ENCODE measurements at places on chromosomes 6 and 20.

DNA sequence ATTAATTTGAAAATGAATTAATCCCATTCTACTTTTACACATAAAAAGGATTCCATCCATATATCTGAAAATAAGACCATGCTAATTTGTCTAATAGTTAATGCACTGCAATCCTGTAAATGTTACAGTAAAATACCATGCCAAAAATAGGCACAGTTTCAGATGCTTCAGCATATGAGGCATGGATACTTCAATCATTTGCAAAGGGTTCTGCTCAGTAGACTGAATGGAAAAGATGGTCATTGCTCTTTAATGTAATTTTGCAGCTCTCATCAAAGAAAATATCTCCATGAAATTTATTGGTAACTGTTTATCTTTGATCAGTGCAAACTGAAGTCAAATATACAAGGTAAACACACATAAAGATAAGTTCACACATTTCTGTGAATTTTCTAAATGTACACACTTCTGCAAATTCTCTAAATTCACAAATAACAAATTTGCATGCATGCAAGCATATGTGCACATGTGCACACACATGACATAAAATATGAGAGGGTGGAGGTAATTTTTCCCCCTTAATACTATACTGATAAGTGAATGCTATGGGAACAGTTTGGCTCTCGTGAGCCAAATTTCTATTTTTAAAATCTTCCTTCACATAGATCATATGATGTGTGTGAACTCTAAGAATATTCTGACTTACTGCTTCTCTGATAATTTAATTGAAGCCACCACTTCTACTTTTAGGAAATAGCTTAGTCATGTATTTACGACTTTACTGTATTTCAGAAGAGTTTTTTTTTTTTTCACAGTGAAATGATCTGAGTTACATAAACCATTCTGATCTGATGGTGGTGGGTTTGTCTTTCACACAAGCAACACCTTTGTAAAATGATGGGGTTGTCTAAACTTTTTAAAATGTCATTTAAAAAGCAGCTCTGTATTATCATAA, 996.8 kb upstream of the CITED2 start:
- no peak for DNase-seq

GRCh38 chr6:97068211-97068610, 143.7 kb downstream of the KLHL32 start:
- DNase-seq = no peak

DNA sequence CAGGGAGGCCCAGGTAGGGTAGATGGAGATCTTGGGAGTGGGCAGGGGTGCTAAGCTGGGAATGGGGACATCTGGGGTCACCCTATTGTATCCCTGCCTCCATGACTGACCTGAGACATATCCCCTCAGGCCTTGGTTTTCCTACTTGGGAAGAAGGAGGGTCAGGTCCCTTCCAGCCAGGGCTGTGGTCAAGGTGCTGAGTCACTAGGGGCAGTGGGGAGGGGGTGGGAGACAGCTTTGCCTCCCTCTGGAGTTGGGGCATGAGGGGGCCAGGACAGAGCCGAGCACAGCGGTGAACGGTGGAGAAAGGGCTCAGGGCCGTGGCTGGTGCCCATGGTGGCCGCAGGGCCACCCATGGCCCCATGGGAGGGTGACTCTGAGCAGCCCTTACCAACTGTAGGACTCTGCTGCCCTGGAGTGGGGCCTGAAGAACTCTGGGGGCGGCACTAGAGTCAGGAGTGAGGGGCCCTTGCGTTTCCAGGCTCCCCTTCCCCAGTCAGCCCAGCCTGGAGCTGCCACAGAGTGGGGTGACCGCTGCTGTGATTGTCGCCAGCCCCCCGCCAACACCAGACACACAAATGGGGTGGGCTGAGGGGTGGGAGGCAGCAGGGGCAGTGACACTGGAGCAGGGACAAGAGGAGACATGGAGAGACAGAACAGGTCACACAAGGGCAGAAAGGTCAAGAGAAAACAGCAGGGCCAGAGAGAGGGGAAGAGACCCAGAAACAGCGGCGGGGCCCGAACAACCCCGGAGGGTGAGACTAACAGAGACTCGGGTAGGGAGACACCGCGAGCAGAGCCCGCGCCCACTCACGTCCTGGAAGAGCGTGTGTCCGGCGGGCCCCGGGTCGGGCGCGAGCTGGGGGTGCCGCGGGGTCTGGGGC, 576 bp downstream of the NECAB3 start:
- DNase-seq = no peak

GRCh38 chr6:90462102-90462501, 124.8 kb downstream of the MAP3K7 start:
- no peak for DNase-seq

GRCh38 chr6:10014557-10014956, 400.3 kb downstream of the TFAP2A start:
- DNase-seq = no peak

DNA sequence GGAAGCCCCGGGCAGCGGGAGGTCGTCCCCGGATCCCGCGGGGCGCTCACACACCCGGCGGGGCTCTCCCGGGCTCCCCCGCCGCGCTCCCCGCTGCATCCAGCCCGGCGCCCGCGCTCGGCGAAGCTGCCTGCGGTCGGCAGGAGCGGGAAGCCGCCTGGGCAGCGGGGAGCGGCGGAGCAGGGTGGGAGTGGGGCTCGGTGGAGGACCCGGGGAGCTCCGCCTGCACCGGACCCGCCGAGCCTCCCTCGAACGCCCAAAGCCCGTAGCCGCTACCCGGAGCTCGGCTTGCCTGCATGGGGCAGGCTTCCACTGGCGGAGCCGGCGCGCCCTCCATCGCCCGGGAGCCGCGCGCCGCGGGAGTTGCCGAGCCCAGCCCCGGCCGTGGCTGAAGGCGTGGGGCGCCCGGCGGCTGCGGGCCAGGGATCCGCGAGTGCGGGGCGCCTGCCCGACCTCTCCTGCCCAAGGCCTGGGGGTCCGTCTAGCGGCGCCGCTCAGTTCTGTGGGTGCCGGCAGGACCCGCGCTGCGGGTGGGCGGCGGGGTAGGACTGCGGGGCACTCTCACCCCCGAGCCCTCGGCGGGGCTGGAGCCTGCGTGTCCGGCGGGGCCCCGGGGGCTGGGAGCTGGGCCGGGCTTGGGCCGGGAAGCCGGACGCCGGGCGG, 671 bp downstream of the CDH4 start:
- no peak for DNase-seq

DNA sequence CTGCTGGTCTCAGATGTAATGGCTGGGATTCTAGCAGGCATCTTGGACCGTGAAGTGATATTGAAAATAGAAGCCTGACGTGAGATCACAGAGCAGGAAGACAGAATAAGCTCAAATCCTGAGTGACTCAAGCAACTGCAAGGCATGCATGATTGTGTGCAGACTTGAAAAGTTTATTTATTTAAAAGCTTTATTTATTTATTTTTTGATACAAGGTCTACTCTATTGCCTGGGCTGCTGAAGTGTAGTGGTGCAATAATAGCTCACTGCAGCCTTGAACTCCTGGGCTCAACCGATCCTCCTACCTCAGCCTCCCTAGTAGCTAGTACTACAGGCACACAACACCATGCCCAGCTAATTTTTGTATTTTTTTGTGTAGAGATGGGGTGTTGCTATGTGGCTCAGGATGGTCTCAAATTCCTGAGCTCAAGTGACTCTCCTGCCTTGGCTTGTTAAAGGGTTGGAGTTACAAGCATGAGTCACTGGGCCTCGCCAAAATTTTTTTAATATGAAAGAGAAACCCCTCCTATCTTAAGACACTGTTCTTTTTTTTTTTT, 40.1 kb upstream of the RNF144B start:
- no peak for DNase-seq

GRCh38 chr6:43368259-43369160, 937 bp downstream of the ZNF318 start:
- DNase-seq = no peak

DNA sequence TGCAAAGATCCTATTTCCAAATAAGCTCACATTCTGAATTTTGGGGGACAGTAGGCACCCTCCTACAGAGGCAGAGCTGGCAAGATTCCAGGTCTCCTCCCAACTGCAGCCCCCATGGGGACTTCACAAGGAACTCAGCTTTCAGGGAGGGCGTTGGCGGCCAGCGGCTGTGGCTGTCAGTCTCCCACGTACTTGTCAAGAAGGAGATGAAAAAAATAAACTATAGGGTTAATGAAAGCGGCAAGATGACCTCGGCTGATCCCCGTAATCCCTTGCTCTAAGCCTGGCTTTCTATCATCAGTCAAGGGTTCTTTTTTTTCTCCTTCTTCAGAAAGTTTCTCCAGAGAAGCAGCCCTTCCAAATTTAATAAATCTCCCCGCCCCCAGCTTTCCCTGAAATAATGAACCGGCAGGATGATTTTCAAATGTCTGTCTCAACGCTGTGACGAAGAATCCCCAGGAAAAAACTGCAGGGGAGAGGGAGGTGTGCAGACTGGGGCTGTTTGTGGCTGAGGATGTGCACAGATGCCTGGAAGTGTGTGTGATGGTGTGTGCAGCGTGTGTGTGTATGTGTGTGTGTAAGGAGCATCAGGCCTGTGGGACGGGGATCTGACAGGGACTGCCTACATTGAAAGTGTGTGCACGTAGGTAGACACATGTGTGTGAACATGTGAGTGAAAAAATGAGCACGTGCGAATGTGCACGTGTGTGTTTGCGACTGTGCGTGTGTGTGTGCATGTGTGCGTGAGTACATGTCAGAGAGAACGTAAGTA, 78.7 kb downstream of the SLC2A10 start:
- DNase-seq = no peak

GRCh38 chr20:14412065-14412681, 74.8 kb upstream of the FLRT3 start:
- no peak for DNase-seq

DNA sequence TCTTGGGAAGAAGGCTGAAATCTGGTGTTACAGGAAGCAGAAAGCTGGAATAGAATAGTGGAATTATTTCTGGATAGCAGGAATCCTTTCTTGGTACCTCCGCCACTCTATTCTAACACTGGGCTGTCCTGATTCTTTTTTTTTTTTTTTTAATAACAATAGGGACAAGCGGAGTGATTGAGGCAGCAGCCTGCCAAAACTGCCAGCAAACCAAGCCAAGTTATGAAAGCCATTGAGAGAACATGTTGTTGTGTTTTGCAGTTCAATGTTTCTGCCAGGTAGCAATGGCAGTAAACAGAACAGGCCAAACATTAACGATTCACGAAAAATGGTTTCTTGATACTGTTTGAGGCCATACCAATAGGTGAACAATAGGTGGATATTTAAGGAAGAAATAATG, 47.1 kb downstream of the SLC26A8 start:
- DNase-seq = no peak

DNA sequence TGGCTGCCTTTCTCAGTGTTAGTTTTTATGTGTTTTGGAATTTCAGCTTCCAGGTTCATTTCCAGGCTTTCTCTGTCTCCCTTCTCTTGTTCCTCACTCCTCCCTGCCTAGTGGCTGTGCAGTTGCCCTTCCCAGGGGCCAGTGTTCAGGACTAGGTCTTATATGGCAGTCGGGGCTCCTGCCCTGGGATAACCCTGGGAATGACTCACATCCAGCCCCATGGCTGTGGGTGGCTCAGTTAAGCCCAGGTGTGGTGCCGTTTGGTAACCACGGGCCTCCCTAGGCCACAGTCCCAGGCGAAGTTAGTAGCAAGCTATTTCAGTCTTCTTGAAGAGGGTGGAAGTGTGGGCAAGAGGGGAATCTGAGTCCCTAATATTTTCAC, 57.4 kb upstream of the DDR1 start:
- DNase-seq = no peak

- DNase-seq = no peak
These were observed 172.4 kb upstream of the MYLIP start for GRCh38 chr6:15956205-15957106.

DNA sequence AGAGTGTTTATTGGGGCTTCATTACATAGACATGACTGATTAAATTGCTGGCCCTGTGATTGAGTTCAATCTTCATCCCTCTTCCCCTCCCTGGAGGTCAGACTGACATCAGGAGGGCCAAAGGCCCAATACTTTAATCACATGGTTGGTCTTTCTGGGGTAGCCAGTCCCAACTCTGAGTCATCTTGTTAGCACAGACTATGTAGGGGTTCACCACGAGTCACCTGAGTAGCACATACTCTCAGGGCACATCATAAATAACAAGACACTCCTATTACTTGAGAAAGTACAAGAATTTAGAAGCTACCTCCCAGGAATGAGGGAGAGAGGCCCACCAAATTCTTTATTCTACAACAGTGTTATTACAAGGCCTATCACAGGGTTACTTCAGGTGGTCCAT, 11.3 kb downstream of the GINS1 start:
- no peak for DNase-seq

GRCh38 chr20:56442389-56443365, 25.8 kb upstream of the RTF2 start:
- no peak for DNase-seq

DNA sequence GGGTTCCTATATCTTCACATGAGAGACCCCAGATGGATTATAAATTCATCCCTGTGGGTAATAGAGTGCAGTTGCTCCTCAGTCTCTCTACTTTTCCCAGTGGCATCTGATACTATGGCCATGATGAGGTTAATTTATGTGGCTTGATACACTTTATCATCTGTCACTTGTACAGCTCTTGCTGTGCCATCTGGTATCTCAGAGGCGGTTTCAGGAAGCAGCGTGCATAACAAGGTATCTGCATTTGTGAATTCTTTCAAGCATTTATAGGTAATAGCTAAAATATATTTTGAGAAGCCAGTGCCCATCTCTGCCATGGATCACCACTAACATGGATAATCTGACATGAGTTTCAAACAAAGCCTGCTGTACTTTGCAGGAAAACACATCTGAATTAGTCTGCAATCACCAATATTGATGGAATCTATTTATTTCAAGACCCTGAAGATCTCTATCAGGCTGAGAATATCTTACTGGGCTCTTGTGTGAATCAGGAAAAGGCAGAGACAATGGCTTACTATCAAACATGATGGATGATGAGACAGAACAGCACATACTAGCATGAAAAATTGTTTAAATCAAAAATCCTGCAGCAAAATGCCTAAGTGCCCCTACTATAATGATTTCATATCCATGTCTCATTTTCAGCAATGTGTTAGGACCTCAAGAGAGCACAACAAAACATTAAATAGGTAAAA, 548.7 kb upstream of the MAP3K7 start:
- no peak for DNase-seq

GRCh38 chr6:82185948-82186535, 61.5 kb downstream of the IBTK start:
- DNase-seq = no peak

GRCh38 chr6:118012944-118013343, 105.9 kb downstream of the SLC35F1 start:
- no peak for DNase-seq

DNA sequence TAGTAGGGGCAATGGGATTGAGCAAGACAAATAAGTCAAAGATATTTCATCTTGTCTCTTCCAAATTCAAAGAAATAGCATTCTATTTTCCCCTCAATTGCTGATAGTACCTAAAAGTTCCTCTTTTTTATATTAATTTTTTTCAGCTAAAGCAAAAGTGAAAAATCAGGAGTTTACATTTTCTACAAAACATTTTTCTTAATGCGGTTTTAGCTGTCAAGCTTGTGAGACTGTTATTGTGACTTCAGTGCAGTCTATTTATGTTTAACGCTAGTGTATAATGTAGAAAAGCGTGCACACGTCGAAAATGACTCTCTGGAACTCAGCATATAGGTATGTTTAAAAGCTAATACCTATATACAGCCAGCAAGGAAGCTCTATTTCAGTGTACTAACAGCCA, 119.8 kb downstream of the BTBD3 start:
- no peak for DNase-seq
